ENCODE measurements at places on chromosomes 3 and 15.
A peak's percentile ranks its signal among the peaks of the same experiment; 100 is the strongest.

DNA sequence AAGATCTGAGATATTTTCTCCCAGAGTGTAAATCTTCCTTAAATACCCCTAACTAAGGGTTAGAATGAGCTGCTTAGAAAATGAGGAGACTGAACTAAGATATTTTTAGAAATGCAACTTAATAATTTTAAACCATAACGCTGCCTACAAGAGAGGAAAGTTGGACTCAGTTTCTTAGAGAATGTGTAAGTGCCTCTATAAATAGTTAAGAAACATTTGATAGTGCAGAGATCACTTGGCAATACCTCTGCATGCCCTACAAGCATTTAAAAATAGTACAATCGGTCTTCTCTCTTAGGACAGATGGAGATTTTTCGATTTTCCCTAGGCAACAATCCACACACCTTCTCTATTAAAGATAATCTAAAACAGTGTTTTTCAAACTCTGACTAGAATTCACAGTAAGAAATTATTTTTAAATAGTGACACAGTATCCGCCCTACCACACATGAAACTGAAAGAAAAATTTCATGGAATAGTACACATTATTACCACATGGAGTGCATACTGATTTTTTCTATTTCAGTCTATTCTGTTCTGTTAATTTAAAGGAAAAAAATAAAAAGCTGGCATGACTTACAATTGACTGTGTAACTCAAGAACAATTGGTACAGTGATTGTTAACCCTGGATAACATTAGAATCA is 83.2 kb downstream of the GADL1 start:
- no peak for DNase-seq

- DNase-seq, result no peak
These were observed 146.9 kb downstream of the CD47 start for GRCh38 chr3:107943786-107944523.

GRCh38 chr3:27356976-27357375 is 12.2 kb downstream of the NEK10 start:
- DNase-seq, result no peak

DNA sequence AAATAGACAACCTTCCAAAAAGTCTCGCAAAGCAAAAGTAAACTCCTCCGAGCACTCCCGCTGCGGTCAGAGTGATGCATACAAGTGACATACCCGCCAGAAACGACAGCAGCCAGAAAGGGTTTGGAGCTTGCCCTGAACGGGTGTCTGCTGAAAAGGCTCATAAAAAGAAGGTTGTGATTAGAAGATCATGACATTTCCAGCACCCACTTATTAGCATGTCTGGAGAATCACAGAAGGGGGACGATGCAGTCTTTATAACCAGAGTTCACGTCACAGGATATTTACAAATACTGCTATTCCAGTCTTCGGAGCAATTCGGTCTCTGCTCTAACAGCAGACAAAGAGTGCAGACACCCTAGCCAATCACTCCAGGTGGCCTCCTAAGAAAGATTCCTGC is 59.1 kb upstream of the FRMD4B start:
- DNase-seq, result no peak

GRCh38 chr3:152084441-152085158 is 184.1 kb upstream of the MBNL1 start:
- no peak for DNase-seq

GRCh38 chr3:114892880-114893279 is 254.2 kb downstream of the ZBTB20 start:
- no peak for DNase-seq

DNA sequence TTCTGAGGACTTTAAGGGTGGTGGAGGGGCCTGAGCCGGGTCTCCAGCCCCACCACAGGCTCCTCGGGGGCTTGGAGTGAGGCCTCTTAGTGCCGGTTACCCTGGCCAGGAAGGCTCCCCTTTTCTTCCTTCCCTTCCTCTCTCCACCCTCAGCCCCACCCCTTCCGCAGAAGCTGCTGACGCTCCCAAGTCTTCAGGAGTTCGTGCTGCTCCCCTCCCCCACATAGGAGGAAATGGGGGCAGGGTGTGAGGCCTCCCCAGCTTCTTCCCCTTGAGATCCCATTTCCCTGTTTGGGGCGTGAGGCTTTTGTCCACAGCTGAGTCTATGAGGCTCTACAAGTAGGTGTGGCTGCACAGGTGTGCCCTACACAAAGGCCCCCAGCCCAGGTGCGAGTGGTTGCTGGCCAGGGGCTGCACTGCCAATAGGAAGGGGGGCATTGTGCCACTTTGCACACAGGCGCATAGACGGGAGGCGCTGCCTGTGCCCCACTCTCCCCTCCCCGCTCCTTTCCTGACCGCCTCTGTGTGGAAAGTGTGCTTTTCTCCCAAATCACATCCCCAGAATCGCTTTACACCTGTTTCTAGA is 915 bp upstream of the CALML4 start:
- no peak for DNase-seq

- DNase-seq, result no peak
These were observed 83.1 kb downstream of the HMG20A start for GRCh38 chr15:77503764-77504163.

DNA sequence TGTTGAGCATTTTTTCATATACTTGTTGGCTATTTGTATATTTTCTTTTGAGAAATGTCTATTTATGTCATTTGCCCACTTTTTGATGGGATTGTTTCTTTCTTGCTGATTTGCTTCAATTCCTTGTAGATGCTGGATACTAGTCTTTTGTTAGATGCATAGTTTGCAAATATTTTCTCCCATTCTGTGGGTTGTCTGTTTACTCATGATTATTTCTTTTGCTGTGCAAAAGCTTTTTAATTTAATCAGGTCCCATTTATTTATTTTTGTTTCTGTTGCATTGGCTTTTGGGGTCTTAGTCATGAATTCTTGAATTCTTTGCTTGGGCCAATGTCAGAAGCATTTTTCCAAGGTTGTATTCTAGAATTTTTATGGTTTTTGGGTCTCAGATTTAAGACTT is 251.7 kb downstream of the WNT5A start:
- DNase-seq, result no peak

DNA sequence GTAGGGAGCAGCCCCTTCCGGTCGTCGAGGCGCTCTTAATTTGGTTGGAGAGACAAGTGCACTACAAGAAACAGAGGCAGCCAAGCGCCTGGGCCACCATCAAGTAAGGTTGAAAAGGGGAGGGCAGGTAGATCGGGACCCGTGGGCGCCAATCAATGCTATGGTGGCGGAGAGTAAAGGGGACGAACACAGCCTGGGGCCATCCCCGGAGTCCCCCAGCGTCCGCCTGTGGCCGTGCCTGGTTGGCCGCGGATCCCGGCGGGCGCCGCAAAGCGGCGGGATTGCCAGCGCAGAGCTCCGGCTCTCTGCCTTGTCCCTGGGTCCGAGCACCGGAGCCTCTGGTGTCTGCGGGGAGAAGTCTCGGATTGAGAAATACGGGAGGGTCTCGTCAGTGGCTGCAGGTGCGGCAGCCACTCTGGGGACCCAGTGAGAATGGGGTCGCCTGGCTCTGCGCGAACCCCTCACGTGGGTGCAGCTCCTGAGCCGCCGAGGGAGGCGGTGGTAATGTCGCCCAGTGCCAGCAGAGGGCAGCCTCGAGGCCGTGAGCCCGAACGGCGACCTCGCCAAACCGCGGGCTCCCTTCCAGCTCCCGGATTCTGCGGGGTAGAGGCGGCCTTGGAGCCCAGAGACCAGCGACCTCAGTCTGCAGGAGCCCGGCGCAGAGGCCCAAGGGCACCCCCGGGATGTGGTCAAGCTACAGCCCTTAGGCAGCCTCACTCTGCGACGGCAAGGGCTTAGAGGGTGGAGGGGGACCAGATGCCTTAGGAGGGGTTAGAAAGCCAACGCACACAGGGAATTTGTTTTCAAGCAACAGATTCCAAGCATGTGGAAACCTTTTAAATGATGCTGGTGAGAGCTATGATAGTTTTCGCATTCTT is 10.8 kb downstream of the FOXL2 start:
- DNase-seq, result peak; percentile 35

GRCh38 chr3:52243791-52244628 is 1.5 kb upstream of the PPM1M start:
- DNase-seq, result no peak

DNA sequence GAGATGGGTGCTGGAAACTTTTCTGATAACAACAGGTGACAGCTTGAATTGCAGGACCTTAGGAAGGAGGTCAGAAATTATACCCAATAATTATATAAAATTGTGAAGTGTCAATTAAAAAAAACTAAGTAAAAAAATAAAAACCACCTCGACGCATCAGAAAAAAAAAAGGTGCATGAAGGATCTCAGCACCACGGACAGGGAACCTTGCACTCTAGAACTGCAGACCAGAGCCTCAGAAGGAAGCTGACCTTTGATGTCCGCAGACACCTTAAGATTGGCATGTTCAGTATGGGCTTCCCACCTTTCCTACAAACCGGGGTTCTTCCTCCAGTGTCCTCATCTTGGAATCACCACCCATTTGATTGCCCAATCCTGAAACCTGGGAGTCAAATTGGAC is 60.9 kb downstream of the SCN10A start:
- no peak for DNase-seq

- DNase-seq, result no peak
These were observed 59.1 kb upstream of the TLE3 start for GRCh38 chr15:70156671-70157271.

DNA sequence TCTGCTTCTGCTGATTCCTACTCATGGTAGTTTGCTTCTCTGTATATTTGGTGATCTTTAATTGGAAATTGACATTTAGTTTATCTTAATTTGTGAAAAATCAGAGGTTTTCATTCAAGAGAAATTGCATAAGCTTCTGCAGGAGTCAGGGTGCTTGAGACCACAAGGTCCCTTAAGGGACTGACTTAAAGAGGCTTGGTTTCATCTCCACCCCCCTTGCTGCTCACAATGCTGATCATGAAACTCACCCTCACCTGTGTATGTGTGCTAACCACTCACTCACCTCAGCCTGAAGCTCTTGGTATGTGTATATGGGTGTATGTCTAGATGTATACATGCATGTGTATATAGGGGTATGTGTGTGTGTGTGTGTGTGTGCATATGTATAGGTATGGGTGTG is 11.4 kb downstream of the PGPEP1L start:
- DNase-seq, result no peak

DNA sequence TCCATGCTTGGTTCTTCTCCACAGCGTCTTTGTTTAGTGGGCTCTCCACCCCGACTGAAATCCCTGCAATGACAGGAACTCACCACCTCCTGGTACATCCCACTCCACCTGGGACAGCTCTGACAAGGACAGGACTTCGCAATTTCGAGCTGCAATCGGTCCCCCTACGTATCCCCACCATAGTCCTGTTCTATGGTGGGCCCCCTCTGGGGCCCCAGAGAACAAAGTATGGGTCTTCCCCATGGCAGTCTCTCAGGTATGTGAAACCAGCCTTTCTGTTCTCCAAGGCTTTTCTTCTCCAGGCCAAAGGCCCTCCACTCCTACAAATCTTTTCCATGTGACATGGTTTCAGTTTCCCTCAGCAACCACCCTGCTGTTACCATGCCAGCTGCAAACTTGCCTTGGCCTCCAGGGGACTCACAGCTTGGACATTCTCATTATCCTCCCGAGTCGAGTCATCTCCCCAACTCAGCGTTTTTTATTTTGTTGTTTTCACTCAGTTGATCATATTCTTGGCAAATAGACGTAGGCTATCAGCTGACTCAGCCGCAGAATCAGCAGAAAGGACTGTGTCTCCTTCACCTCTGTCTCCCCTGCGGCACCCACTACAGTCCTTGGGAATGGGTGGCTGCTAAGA is 233.3 kb downstream of the OPA1 start:
- DNase-seq, result no peak

- no peak for DNase-seq
These were observed 632 bp downstream of the CTSH start for GRCh38 chr15:78944202-78944625.

- DNase-seq, result no peak
These were observed 644.1 kb upstream of the ARRDC4 start for GRCh38 chr15:97316362-97316761.

DNA sequence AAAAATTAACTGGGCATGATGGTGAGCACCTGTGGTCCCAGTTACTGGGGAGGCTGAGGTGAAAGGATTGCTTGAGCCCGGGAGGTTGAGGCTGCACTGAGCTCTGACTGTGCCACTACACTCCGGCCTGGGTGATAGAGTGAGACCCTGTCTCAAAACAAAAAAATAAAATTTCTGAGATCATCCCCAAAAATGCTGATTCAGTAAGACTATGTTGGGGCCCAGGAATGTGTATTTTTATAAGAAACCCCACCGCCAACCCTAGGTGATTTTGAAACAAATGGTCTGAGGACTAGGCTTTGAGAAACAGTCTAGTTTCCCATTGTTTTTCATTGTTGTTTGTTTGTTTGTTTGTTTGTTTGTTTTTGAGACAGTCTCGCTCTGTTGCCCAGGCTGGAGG is 4.1 kb downstream of the SLC27A2 start:
- no peak for DNase-seq

DNA sequence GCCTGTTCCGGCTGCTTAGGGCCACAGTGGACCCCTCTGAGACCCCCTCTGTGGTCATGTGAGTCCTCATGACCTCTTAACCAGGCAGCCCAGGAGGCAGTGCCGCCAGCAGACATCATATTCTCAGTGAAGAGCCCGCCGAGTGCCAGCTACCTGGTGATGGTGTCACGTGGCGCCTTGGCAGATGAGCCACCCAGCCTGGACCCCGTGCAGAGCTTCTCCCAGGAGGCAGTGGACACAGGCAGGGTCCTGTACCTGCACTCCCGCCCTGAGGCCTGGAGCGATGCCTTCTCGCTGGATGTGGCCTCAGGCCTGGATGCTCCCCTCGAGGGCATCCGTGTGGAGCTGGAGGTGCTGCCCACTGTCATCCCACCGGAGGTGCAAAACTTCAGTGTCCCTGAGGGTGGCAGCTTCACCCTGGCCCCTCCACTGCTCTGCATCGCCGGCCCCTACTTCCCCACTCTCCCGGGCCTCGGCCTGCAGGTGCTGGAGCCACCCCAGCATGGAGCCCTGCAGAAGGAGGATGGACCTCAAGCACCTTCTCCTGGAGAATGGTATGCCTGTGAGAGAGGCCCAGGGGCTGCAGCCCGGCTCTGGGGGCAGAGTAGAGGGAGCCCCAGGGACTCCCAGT is 176.1 kb downstream of the TBC1D2B start:
- DNase-seq, result no peak

DNA sequence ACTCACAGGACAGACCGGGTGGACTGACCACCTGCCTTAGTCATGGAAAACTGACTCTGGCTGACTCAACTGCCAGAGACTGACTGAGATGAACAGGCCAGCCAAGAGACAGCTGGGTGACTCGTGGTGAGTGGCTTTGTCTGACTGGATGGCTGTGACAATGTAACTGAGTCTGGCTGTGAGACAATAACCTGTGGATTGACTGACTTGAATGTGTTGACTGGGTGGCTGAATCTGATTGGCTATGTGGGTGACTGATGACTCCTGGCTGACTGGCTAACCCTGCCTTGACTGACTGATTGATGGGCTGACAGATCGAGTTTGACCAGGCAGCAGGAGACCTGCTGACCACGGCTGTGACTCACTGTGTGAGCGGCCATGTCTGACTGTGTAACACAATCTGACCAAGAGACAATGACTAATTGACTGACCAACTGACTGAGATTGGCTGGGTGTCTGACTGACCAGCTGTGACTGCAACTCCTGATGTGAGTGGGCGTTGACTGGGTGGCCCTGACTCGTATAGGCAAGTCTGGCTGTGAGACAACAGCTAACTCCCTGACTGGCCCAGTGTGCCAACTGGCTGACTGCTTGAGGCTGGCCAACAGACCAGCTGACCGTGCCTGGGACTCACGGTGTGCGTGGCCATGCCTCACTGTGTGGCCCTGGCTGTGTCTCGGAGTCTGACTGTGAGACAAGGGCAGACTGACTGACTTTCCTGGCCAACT is 509.1 kb downstream of the SHQ1 start:
- peak; percentile 62 for DNase-seq

GRCh38 chr3:123767564-123768292 is 116.4 kb downstream of the MYLK start:
- DNase-seq, result no peak

Data from activated CD8-positive, alpha-beta memory T cell treated with anti-CD3 and anti-CD28 coated beads for 4 hours (primary cell).